ENCODE measurements at places on chromosomes 13 and 19.

DNA sequence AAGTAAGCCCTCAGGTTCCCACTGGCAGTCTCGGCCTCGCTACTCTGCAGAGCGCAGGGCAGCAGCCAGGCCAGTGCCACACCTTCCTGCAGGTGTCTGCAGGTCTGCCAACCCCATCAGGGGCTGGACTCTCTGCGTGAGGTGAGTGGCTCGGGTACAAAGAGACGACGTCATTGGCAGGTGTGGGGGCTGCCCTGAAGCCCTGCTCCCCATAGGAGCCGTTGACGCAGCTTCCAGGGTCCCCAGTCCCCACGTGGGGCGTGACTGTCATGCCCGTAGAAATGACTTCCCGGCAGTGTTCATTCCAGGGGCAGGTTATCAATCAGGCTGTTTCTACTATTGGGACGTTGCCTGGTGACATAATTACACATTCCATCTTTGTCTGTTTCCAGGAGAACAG is 15.3 kb upstream of the GJB6 start:
- DNase-seq, result no peak

GRCh38 chr13:34567597-34567996 is 374.5 kb upstream of the NBEA start:
- DNase-seq, result no peak

- DNase-seq, result no peak
Observed at GRCh38 chr19:14473978-14474578, 1.1 kb downstream of the PTGER1 start.

GRCh38 chr19:6288737-6289136 is 9.0 kb upstream of the MLLT1 start:
- no peak for DNase-seq

GRCh38 chr19:45008552-45008951 is 7.3 kb downstream of the RELB start:
- no peak for DNase-seq

DNA sequence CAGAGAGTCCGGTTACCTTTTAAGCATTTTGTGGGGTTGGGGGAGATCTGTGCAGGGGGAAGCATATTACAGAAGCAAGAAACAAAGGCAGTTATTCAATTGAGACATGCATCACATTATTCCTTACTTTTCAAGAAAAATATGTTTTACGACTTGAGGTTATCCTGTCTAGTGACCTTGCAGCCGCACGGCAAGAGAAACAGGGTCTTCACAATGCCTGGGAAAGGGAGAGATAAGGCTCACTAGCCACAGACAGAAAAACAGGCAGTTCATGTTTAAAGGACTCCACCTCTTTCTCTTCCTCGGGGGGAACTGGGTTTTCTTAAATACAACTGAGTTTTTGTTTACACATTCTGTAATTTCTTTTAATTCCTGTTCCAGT is 536 bp upstream of the NCR1 start:
- DNase-seq, result no peak

All from stimulated activated effector memory CD8-positive, alpha-beta T cell treated with anti-CD3 and anti-CD28 coated beads, Interleukin-12 subunit alpha, Interleukin-12 subunit beta, amount 100 ng/mL, for 72 hours (primary cell).